ENCODE measurements at places on chromosomes 2 and 18. TPM values are rescaled to one million over a fixed set of nuclear protein-coding genes. Genes with fewer than 3 reads are reported as not detected.
A peak's percentile ranks its signal among the peaks of the same experiment; 100 is the strongest.

- no peak within 1 kb of the TSS for H3K27ac ChIP-seq
- peaks cover 8% of the 10 kb centered on the region for H3K27me3 ChIP-seq
- no peaks in the 10 kb centered on the region for H3K36me3 ChIP-seq
- no peaks in the 10 kb centered on the region for H3K4me1 ChIP-seq
- peak within 1 kb of the TSS; percentile 10 for H3K4me3 ChIP-seq
- DNase-seq = no peak
Observed at GRCh38 chr2:231395188-231396057, at the start of gene B3GNT7. B3GNT7 (plus strand) TSS chr2:231395710; CDS start chr2:231395804, 94 bp downstream.

DNA sequence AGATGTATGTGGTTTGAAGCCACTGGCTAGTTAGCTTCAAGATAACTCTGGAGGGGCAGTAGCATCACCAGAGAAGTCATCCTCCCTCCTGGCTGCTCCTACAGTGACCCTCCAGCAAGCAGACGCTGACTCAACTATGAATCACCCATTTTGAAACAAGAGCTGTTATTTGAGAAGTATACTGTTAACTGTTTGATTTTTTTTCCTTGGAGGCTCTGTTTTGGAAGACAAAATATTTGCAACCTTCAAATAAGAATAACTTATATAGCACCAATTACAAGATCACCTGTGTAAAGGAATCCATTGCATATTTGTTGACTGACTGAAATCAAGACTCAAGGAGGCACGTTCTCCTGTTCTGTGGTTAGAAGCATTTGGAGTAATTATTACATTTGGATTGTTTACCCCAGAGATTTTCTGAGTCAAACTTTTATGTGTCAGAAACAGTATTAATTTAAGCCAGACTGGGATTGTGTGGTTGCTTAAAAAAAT is 313.8 kb downstream of the MTX2 start:
- no peaks in the 10 kb centered on the region for H3K36me3 ChIP-seq
- peaks cover 30% of the 10 kb centered on the region for H3K4me1 ChIP-seq
- no peak overlapping the region for H3K4me3 ChIP-seq
- DNase-seq = peak; percentile 92
- no peaks in the 10 kb centered on the region for H3K27me3 ChIP-seq

GRCh38 chr18:31176531-31176930 is 13.9 kb upstream of the DSC1 start:
- H3K36me3 ChIP-seq = no peaks in the 10 kb centered on the region
- H3K4me1 ChIP-seq = no peaks in the 10 kb centered on the region
- no peak overlapping the region for H3K4me3 ChIP-seq

BZW1 gene
- 347 TPM for total RNA-seq
